ENCODE measurements at places on chromosomes 7 and 10. TPM values are rescaled to one million over a fixed set of nuclear protein-coding genes. Genes with fewer than 3 reads are reported as not detected.

DNA sequence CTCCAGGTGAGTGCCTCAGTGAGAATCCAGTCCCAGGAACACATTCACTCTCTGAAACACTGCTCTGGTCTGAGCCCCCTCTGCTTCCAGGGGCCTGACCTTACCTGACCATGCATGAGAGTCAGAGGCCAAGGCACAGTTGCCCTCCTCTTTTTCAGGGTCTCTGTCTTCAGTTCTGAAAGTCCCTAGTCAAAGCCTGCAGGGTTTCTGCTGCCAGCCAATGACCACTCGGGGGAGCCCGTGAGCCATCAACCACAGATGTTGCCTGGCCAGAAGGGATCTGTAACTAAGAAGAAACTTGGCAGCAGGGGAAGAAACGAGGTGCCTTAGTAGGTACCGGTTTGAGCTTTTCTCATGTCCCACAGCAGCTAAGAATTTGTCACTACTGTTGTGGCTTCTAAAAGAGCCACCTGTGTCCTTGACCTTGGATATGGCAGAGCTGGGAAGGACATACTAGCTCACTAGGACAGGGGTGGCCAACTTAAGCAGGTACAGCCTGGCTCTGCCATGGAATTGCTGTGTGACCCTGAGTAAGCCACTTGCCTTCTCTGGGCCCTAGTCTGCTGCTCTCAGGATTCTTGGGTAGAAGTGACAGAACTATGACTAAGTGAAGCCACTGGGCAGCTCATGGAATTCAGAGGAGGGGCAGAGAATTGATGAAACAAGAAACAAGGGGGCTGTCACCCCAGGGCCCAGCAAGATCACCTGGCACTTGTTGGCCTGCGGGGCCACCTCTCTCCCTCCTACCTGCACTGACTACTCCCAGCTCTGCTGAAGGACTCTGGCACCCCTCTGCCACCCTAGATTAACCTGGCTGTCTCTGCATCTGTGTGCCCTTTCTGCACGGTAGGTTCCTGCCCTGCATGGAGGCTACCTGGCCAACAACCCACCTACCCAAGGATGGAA, 83.8 kb upstream of the GPR26 start:
- peak; percentile 76 for DNase-seq

Gene OR2A7
- total RNA-seq = 1.2 TPM

Gene FAM20C
- total RNA-seq = 35.8 TPM

DNA sequence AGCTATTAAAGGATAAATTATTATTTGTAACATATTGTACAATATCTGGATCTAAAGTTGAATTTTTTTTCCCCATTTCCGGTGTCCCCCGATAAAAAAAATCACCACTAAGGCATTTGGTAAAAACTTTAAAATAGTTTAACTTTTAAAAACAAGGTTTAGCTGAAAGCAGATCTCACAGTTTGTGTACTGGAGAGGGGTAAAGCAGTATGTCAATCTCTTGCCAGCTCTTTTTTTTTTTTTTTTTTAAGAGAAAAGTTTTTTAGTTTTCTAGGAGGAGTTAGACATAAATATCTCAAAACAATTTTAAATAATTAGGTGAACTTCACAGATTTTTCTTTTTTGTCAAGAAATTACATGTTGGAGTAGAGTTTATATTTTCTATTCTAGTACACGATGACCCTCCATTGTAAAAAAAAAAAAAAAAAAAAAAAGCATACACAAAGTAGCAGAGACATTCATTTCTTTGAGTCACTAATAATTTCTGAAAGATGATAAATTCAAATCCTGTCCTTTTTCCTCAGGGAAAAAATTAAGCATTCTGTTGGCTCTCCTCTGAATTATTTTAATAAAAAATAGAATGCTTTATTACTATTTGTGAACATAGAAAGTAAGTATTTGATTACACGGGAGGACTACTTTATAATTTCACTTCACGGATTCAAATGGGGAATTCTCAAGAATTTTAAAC, 1.9 kb upstream of the HBP1 start:
- DNase-seq = no peak

- no peak for DNase-seq
These were observed 244.4 kb downstream of the FANK1 start for GRCh38 chr10:126140746-126141273.

DNA sequence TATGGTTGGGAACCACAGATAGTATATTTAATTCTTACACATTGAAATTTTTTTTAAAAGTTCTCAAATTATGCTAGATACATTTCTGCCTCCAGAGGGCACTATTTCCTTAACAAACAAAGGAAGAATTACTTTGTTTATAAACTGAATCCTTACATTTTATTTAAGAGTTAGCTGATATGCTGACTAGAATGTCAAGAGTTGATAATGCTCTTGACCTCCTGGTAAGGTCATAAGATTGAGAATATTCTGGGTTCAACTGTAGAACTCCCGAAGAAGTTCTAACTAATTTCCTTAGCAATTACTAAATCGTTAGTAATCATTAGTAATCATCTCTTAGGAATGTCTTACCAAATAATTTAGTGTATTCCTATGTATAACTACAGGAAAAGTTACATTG, 95.3 kb upstream of the CYP26C1 start:
- DNase-seq = peak; percentile 72

All from A673 (cell line).